ENCODE measurements at places on chromosomes 5 and 9.

DNA sequence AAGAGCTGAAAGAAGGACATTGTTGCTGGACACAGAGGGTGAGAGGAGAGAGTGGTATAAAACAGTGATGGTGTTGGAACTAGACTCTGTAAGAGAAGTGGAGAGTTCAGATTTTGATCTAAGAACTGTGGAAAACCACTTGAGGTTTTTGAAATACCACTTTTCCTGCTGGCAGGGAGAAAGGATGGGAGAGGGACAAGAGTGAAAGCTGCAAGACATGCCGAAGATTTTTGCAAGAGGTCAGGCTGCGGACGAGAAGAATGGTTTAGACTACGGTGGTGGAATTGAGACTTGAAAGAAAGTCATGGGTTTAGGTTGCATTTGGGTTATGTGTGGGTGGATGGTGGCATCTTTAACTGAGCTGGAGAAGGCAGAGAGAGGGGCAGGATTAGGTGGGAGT lies 202.2 kb upstream of the RPS23 start:
- no peak for DNase-seq

GRCh38 chr9:112822618-112823017 lies 68.1 kb downstream of the SLC46A2 start:
- no peak for DNase-seq

GRCh38 chr5:26569929-26570258 lies 468.5 kb downstream of the CDH9 start:
- DNase-seq, result no peak

GRCh38 chr5:180332051-180332517 lies 21.1 kb downstream of the GFPT2 start:
- no peak for DNase-seq

DNA sequence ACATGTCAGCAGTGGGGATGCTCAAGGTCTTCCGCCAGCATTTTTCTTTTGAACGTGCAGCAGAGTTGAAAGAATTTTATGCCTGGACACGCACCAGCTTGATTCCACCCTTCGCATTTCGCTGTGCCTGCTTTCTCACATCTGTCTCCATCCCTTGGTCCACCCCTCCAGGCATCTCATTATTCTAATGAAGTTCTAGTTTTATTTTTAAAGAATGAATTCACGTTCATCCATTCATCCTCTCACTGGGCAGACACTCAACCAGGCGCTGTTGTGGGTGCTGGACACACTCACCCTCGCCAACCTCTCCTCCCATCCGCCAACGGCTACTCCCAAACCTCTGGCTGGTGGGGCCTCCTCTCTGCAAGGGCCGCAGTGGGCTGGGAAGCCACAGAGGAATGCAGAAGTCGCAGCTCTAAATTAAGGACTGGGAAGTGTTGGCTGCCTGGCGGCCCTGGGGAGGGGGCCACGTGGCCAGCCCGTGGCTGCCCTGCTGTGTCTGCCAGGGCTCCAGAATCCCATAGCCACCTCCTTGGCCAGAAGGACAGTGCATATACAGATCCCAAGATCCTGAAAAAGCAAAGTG lies 6.7 kb downstream of the SUSD3 start:
- no peak for DNase-seq

DNA sequence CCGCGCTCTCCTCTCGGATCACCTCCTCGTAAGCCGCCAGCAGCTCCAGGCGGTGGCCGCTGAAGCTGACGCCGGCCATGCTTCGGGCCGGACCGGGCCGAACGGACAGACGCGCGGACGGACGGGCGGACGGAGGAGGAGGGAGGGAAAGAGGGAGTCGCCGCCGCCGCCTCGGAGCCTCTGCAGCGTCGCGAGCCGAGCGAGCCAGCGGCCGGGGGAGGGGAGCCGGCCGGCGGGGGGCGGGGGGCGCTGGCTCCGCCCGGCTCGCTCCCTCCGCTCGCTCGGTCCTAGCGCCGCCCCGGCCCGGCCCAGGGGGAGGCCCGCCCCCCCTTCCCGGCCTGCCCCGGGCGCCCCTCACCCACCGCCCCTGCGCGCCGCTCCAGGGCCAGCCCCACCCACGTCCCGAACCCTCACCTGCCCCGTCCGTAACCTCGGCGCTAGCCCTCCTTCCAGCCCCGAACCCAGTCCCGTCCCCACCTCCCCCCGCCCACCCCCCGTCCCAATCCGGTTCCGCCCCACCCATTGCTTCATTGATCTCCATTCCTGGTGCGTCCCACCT lies at the start of gene DBN1:
DBN1 (minus strand) TSS at position 192 of the 559 bp plus-strand sequence; CDS start at position 79, 113 bp downstream.
- DNase-seq, result peak; percentile 70

DNA sequence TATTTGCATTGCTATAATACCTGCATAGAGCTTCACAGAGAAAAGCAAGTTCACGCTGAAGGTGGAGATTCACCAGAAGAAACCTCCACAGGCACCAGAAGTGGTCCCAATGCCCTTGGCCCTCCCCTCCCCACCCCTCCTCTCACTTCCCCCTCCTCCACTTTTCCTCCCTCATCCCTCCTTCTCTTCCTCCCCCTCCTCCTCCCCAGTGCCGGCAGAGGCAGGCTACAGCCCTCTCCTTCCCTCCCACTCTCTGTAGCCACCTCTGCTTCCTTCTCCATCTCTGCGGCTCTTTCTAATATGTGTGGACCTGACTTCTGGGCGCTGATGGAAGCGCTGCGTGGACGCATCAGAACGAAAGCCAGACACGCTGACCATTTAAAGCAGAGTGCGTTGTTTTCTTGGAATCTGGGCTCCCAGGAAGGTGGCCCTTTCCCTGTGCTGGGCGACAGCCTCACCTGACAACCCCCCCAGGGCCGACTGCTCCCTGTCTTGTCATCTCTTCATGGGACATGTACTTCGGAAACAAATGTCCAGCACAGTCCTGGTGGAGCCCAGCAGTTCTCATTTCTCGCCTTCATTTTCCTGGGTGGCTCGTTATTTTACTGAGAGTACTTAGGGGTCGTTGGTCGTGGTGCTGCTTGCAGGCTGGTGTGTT lies 29.5 kb downstream of the NDUFS6 start:
- no peak for DNase-seq

GRCh38 chr5:149382517-149383220 lies 3.6 kb upstream of the IL17B start:
- DNase-seq, result no peak

DNA sequence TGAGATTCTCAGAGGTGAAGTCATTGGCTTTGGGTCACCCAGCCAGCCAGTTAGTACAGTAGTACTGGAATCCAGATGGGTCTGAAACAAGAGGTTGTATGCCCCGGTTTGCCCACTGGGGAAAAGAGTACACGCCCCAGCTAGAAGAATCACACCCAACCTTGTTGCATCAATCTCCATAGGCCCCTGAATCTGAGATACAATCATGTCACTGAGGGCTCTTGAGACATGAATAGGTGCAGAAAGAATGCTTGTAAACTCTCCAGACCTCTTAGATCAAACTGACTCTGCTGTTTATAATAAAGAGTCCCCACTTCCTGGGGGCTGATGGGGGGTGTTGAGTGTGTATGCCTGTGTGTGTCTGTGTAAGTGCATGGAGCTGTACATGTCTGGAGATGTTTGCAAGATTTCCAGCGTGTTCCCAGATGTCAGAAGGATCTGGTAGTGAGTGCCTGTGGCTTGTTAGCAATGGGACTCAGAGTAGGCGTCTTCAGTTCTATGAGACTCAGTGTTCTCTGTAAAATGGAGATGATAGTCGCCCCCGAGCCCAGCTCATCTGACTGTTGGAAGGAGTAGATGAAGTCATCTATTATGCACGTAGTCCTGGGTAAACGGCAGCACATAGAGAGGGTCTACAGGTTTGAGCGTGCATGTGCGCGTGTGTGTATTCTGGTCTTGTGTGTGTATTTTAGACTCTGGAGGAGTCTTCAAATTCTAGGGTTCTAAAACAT lies 48.2 kb downstream of the COL27A1 start:
- DNase-seq, result no peak

- DNase-seq, result no peak
These were observed 21.1 kb upstream of the SHB start for GRCh38 chr9:38090170-38090569.

Data from BE2C (cell line).